ENCODE measurements at places on chromosomes 5 and 9.

DNA sequence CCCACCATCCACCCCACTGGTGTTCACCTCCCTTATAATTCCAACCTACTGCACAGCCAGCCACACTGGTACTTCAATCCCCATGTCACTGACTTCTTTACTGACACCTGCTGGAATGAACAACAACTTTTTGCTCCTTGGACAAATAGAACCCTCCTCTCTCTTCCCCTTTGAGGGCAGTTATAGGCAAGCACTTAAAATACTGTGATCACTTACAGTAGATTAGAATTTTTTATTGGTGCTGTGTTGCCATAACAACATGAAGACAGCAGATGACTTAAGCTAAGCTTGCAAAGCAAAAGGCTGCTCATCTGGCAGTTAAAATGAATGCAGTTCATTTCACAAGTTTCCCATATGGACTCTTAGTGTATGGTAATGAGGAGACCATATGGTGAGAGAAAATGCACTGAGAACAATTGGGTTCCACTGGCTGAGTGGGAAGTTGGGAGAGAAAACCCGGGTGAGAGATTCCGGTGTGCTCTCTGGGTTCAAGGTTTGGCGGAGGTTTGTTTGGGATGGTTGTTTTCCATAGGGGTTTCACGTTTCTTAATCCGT lies 374.3 kb downstream of the EBF1 start:
- no peak for DNase-seq

DNA sequence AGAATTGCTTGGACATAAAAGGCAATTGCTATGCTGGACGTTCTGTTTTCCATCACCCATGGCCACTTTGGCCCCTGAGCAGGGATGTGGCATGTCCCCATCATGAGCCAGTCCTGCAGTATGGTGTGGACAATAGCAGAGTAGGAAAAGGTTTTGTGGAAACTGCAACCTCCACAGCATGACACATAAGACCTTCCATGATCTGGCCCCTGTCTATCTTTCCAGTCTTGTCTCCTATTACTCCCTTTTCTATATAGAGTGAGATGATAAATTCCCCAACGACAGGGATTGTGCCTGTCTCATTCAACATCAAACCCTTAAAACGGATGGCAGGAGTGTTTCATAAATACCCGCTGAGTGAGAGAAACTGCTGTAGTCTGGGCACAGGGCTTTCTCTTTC lies 174.7 kb upstream of the PTCH1 start:
- no peak for DNase-seq

DNA sequence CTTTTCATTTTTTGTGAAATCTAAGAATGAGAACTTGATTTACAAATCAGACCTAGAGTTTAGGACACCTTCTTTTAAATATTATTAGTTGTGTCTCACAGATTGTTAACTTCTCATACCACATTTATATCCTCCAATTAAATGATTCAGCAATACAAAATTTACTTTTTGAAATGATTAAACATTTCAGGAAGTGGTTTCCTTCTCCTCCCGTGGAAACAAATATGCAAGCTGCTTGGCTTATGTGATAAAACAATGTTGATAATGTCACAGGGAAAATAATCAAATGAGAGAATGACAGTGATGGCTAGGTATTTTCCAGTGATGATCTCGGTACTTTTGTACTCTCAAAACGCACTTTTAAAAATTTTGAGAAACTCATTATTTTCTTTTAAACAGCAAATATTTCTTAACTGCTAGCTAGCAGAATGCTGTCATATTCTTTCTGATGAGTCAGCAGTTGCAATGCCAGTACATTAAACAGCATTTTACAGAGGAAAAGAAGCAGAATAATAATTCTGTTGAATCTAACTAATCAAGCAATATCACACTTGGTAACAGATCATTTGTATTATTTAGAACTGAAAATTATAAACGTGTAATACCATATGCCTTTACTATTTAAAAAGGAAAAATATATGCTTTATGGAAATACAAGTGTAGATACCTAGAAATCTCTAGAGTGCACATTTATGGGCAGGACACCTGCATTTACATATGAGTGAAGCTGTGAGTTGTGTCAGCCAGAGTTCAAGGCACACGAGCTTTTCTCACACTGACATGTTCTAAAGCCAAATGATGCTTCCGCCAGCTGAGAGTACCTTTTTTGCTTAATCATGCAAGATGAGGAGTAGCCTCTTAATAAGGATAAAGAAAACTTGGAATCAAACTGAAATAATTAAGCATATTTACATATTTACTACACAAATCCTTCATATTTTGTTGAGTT lies 53.6 kb upstream of the CDH18 start:
- no peak for DNase-seq

DNA sequence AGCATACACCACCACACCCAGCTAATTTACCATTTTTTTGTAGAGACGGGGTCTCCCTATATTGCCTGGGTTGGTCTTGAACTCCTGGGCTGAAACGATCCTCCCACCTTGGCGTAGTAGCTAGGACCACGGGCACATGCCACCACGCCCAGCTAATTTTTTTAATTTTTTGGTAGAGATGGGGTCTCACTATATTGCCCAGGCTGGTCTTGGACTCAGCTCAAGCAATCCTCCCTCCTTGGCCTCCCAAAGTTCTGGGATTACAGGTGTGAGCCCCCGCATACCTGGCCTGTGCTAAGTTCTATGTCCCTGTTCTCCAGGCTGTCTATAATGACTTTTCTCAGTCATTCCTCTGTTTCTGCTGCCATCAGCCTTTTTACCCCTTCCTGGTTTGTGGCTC lies 41.3 kb downstream of the ASS1 start:
- no peak for DNase-seq

- DNase-seq, result no peak
Measured at GRCh38 chr5:64165160-64165499, 513 bp upstream of the RNF180 start.

DNA sequence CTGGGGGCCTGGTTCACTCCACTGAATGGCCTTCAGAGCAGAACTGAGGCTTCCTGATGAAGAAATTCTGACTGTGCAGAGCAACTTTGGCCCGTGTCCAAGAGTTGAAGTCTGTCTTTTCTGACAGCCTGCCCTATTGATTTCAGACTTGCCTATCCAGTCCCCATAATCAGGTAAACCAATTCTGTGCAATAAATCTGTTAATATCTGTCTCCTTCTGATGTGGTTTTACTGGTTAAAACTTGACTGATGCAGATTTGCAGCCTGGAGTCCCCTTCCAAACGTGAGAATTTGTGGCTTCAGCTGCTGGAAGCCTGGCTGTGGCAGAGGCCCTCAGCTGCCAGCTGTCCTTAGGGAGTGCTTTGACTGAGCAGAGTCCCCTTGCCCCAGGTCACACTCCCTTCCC lies 283.9 kb upstream of the ANKRD55 start:
- no peak for DNase-seq

GRCh38 chr9:14183001-14183400 lies 130.9 kb downstream of the NFIB start:
- DNase-seq, result no peak

DNA sequence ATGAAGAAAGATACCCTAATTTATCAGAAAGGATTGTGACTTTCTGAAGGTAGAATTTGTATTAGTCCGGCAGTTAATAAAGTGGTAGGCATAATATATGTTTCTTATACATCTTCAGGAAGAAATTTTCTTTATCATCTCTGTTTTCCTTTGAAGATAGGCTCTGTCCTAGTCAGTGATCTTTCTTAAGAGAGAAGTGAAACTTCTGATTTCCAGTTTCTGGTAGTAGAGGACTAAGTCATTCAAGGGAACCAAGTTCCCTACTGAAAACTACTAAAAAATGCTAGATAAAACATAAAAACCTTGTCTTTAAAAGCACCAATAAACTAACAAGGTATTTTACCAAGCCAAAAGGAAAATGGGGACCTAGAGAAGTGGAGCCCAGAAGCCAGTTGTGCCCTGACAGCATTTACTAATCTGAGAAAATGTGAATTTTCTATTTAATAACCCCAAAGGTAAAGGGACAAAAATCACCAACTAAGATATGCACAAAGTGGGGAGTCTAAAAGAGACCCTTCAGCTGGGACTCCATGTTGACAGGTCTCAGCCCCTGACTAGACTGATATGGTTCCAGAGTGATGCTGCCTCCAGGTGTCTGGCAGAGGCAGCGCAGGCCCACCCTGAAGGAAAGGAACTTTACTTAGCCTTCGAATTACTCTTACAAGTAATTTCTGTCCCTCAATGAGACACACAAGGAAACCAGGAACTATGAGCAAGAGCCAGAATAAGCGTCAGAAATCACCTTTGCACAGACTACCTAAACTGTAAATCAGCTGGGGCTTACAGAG lies 72.7 kb downstream of the FAM78A start:
- no peak for DNase-seq

DNA sequence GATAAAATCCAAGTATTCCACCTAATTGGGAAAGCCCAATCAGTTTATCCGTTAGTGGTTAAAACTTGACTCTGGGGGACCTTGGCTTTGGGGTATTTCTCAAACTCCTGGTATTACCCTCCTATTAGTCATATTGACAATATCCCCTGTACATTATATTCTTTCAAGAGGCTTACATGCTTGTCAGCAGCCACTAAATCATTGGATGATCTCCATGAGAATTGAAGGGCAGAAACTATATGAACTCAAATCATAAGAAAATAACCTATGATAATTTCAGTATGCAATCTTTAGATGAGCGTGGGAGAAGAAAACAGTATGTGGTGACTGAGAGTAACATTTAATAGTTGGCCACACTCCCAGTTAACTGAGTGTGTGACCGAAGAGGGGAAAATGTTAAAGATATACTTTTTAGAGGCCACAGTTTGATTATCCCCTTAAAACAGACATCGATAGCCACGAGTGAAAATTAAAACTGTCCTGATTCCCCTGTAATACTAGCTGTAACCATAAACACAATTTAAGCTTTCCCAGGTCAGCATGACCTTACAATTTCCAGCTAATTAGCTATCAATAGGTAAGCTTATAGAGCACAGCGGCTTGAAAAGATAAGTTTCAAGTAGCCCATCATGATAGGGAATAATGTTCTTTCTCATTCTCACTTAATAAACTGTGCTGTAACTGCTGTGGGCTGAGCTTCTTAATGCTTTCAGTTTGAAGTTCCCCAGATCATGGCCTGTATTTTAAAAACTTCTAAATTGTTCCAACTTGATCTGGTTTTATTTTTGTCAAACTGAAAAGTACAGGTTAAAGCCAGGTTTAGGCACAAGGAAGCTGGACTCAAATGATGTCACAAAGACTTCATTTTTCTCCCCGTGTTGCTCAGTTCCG lies 58.6 kb downstream of the PUM3 start:
- no peak for DNase-seq

DNA sequence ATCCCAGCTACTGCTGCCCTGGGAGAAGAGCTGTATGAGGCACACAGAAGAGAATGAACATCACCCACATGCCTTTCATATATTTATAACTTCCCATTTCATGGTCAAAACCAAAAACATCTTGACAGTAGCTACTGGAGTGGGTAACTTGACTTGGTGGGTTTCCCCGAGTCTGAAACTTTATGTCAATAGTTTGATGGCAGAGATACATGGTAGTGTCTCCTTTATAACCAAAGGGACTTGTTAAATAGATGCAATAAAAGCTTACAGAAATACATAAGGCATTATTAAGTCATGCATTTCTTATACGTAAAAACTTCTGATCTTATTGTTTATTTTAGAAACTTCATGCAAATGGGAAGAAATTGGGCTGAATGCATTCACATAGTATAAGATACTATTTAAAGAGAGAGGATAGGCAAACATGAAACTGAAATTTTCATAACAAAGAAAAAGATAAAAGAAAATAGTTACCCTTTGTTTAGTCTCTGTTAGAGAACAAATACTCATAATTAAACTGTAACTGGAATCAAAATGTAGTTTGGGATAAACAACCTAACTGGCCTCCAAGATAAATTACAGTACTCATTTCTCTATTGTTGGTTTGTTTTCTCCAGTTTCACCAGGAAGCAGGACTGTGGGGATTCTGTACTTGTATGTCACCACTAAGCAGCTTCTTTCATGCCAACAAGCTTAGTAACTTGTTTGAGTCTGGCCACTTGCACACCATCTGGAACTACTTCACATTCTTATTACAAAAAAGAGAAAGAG lies 459.3 kb upstream of the MEF2C start:
- no peak for DNase-seq

DNA sequence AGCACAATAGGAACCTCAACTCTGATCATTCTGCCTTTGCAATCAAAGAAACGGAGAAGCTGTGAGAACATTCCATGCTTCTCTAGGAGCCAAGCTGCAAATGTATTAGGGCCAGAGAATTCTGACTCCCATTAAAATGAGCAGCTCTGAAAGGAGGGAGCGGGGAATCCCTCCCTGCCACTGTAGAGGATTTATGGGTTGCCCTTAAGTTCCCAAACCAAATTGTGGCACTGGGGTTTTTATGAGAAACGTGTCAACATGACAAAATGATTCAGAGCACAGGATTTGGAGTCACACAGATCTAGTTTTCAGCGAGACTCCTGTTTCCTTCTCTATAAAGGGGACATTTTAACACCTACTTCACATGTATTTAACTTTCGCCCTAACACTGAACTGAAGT lies 1.8 kb downstream of the IL6ST start:
- no peak for DNase-seq

DNA sequence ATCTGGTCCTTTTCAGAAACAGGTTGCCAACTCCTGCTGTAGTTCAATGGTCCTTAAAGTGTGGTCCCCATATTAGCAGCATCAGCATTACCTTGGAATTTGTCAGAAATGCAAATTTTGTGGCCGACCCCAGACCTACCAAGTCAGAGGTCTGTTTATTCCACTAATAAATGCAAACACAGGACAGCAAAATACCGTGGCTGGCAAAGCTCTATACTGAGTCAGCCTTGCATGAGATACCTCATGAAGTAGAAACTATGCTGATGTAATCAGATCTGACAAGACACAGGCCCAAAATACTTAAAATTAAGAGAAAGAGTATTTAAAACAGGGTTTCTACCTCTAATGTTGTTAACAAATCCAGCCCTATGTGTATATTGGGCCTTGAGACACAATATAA lies 3.0 kb downstream of the GOLM1 start:
- DNase-seq, result no peak

DNA sequence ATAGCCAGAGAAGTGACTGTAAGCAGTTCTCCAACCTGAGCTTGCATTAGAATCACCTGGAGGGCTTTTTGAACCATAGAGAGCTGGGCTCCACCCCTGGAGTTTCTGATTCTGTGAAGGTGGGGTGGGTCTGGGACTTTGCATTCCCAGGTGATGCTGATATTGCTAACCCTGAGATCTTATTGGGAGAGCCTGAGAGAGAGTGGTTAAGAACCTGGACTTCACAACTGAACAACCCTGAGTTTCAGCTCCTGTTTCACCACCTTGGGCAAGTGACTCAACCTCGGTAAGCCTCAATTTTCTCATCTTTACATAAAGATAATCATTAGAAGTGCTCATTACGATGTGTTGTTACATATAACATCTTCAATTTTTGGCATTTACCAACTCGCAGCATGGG lies 498.6 kb downstream of the EBF1 start:
- DNase-seq, result no peak

GRCh38 chr5:72353046-72353445 lies 32.9 kb downstream of the PTCD2 start:
- DNase-seq, result no peak
